Activated CD4-positive, alpha-beta T cell treated with anti-CD3 and anti-CD28 coated beads for 36 hours (primary cell): ENCODE measurements at places on chromosomes 3 and 15. TPM values are rescaled to one million over a fixed set of nuclear protein-coding genes. Genes with fewer than 3 reads are reported as not detected.

Gene ONECUT1
- not detected for total RNA-seq

DNA sequence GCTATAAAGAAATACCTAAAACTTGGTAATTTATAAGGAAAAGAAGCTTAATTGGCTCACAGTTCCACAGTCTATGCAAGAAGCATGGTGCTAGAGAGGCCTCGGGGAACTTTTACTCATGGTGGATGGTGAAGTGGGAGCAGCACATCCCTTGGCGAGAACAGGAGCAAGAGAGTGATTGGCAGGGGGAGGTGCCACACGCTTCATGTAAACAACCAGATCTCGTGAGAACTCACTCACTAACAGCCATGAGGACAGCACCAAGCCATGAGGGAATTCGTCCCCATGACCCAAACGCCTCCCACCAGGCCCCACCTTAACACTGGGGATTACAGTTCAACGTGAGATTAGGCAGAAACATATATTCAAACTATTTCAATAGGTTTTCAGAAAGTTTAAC lies 28.0 kb downstream of the GABRB3 start:
- H3K27me3 ChIP-seq, result no peaks in the 10 kb centered on the region
- H3K4me1 ChIP-seq, result no peaks in the 10 kb centered on the region
- H3K4me3 ChIP-seq, result no peak overlapping the region
- no peak for DNase-seq

GRCh38 chr3:28950614-28951013 lies 330.3 kb upstream of the RBMS3 start:
- no peaks in the 10 kb centered on the region for H3K36me3 ChIP-seq
- no peak overlapping the region for H3K27ac ChIP-seq
- no peak overlapping the region for H3K4me3 ChIP-seq
- no peak for DNase-seq
- no peaks in the 10 kb centered on the region for H3K27me3 ChIP-seq

Gene OXSR1
- total RNA-seq, result 53.7 TPM

GRCh38 chr3:194376241-194376560 lies 6.7 kb upstream of the LRRC15 start:
- H3K36me3 ChIP-seq, result no peaks in the 10 kb centered on the region
- H3K4me3 ChIP-seq, result no peak overlapping the region
- H3K27me3 ChIP-seq, result peaks cover 3% of the 10 kb centered on the region
- DNase-seq, result no peak
- no peak overlapping the region for H3K27ac ChIP-seq

Gene SPSB4
- total RNA-seq, result not detected

Gene CHRM5
- total RNA-seq, result not detected

DNA sequence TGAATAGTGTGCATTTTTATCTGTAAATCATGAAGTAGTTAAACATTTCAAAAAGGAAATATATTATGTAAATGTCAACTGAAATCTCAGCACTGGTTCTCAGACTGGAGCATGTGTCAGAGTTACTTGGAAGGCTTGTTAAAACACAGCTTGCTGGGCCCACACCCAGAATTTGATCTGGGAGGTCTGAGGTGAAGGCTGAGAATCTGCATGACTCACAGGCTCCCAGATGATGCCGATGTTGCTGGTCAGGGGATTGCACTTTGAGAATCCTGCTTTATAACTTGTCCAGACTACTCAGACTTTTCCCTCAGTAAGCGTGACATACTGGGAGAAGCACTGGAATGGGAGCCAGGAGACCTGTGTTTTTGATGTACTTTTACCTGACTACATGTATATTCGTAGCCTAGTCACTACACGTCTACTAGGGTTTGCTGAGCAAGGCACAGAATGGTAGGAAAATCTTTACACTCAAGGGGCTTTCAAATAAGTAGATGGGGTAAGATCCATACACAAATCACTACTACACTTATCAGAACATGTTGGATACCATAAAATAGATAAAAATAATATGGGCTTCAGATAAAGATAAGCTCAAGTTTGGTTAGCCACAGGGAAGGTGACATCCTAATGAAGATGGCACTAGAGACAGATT lies 77.1 kb upstream of the MEX3B start:
- no peaks in the 10 kb centered on the region for H3K4me1 ChIP-seq
- DNase-seq, result no peak
- no peak overlapping the region for H3K27ac ChIP-seq
- no peaks in the 10 kb centered on the region for H3K27me3 ChIP-seq
- H3K36me3 ChIP-seq, result peaks cover 10% of the 10 kb centered on the region

- H3K27ac ChIP-seq, result no peak overlapping the region
- no peaks in the 10 kb centered on the region for H3K27me3 ChIP-seq
- no peaks in the 10 kb centered on the region for H3K4me1 ChIP-seq
- H3K36me3 ChIP-seq, result no peaks in the 10 kb centered on the region
These were observed 29.4 kb downstream of the FHIT start for GRCh38 chr3:61221759-61222362.

DNA sequence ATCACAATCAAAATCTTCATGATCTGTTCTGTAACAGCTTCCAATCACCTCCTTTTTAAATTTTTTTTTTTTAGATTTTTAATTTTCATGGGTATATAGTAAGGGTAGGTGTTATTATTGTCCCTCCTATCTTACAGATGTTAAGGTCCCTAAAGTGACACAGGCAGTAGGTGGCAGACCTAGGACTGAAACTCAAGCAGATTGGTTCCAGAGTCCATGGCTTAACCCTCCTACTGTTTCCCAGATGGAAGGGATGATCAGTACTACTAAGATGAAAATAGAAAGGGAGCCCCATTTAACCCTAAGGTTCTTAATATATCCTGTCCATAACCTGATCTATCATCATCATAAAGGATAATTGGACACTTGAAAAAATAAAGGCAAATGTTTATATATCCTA lies 57.1 kb downstream of the CHAC1 start:
- no peak overlapping the region for H3K4me3 ChIP-seq
- H3K36me3 ChIP-seq, result peaks cover 22% of the 10 kb centered on the region
- DNase-seq, result no peak
- H3K27me3 ChIP-seq, result no peaks in the 10 kb centered on the region
- no peak overlapping the region for H3K27ac ChIP-seq

GRCh38 chr3:115381573-115381912 lies 234.5 kb upstream of the ZBTB20 start:
- H3K36me3 ChIP-seq, result no peaks in the 10 kb centered on the region
- no peaks in the 10 kb centered on the region for H3K4me1 ChIP-seq
- no peak overlapping the region for H3K4me3 ChIP-seq
- DNase-seq, result no peak
- H3K27ac ChIP-seq, result no peak overlapping the region
- no peaks in the 10 kb centered on the region for H3K27me3 ChIP-seq

DNA sequence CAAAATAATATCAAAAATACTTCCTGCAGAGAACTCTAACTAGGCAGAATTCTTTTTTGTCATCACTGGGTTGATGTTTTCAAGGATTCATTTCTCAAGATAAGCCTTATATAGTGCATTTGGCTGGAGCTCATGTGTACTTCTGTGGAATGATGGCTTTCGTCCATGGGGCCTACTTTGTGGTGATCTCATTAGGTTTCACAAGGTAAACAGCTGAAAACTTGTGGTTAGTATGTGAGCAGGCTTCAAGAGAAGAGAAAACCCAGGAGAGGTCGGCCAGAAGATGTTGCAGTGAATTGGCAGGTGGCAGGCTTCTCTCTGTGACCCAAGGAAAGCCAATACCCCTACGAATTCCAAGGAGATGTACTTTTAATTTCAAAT lies 121.4 kb upstream of the PHLDB2 start:
- peaks cover 15% of the 10 kb centered on the region for H3K4me1 ChIP-seq
- H3K27ac ChIP-seq, result no peak overlapping the region
- DNase-seq, result no peak

DNA sequence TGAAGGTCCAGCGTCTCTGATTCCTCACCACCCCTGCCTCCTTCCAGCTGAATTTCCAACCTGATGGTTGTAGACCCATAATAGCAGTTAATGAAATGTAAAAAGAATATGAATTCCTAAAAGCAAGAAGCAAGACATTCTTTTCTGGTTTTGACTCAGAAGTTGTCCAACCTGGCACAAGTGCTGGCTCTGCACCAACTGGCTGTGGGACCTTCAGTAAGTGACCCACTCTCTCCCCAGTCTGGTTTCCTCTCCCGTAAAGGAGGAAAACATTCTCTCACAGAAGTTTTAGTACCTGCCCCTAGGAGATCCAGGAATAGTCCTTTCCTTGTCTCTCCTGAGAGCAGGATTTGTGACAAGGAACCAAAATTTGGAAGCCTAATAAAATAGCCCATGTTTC lies 236.9 kb upstream of the TRIM42 start:
- H3K4me3 ChIP-seq, result no peak overlapping the region
- H3K27ac ChIP-seq, result no peak overlapping the region
- H3K4me1 ChIP-seq, result no peaks in the 10 kb centered on the region
- no peaks in the 10 kb centered on the region for H3K36me3 ChIP-seq

- no peaks in the 10 kb centered on the region for H3K4me1 ChIP-seq
- no peak overlapping the region for H3K4me3 ChIP-seq
- H3K36me3 ChIP-seq, result no peaks in the 10 kb centered on the region
- H3K27me3 ChIP-seq, result peaks cover 5% of the 10 kb centered on the region
- no peak overlapping the region for H3K27ac ChIP-seq
These were observed 46.0 kb downstream of the UACA start for GRCh38 chr15:70717237-70717793.

Gene THAP10
- 0.27 TPM for total RNA-seq

Gene ELL3
- 3.6 TPM for total RNA-seq

- peaks cover 4% of the 10 kb centered on the region for H3K4me1 ChIP-seq
- DNase-seq, result no peak
- peaks cover 3% of the 10 kb centered on the region for H3K27me3 ChIP-seq
- H3K27ac ChIP-seq, result no peak overlapping the region
- H3K36me3 ChIP-seq, result no peaks in the 10 kb centered on the region
- no peak overlapping the region for H3K4me3 ChIP-seq
These were observed 15.8 kb downstream of the IGSF11 start for GRCh38 chr3:119018690-119019463.

GRCh38 chr3:15220661-15221060 lies 14.6 kb downstream of the CAPN7 start:
- DNase-seq, result no peak
- no peak overlapping the region for H3K27ac ChIP-seq
- no peak overlapping the region for H3K4me3 ChIP-seq
- peaks cover 10% of the 10 kb centered on the region for H3K4me1 ChIP-seq
- peaks cover 35% of the 10 kb centered on the region for H3K36me3 ChIP-seq

GRCh38 chr3:165193366-165194254 lies 2.6 kb downstream of the SLITRK3 start:
- H3K27me3 ChIP-seq, result peaks cover 64% of the 10 kb centered on the region
- H3K27ac ChIP-seq, result no peak overlapping the region
- DNase-seq, result no peak
- H3K36me3 ChIP-seq, result no peaks in the 10 kb centered on the region
- peaks cover 21% of the 10 kb centered on the region for H3K4me1 ChIP-seq

DNA sequence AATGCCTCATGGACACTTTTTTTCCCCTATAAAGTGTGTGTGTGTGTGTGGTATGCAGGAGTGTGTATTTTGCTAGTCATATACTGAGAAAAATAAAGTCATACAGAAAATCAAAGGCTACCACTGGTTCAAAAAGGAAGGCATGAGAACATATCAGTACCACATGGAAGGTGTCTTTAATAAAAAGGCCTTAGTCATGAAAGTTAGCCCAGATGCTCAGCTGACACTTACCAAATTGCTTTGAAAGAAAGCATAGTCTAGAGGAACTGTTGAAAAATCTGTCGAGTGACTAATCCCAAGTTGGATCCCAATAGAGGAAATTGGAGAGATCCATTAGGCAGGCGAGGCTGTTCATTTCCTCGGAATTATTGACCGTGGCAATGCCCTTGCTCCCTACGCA lies 432.9 kb upstream of the CFAP20DC start:
- no peak for DNase-seq
- peaks cover 13% of the 10 kb centered on the region for H3K4me1 ChIP-seq
- no peak overlapping the region for H3K4me3 ChIP-seq
- no peaks in the 10 kb centered on the region for H3K27me3 ChIP-seq
- H3K36me3 ChIP-seq, result no peaks in the 10 kb centered on the region
- H3K27ac ChIP-seq, result no peak overlapping the region

GRCh38 chr3:114081037-114081436 lies 24.5 kb downstream of the QTRT2 start:
- no peak overlapping the region for H3K4me3 ChIP-seq
- no peaks in the 10 kb centered on the region for H3K4me1 ChIP-seq
- no peak for DNase-seq
- H3K36me3 ChIP-seq, result peaks cover 70% of the 10 kb centered on the region
- H3K27me3 ChIP-seq, result no peaks in the 10 kb centered on the region

- H3K27ac ChIP-seq, result no peak overlapping the region
- H3K27me3 ChIP-seq, result no peaks in the 10 kb centered on the region
- no peak overlapping the region for H3K4me3 ChIP-seq
- H3K4me1 ChIP-seq, result no peaks in the 10 kb centered on the region
- H3K36me3 ChIP-seq, result no peaks in the 10 kb centered on the region
These were observed 22.5 kb downstream of the UPK1B start for GRCh38 chr3:119195911-119196310.

- H3K36me3 ChIP-seq, result no peaks in the 10 kb centered on the region
- H3K4me3 ChIP-seq, result no peak overlapping the region
- DNase-seq, result no peak
- peaks cover 6% of the 10 kb centered on the region for H3K27me3 ChIP-seq
- no peak overlapping the region for H3K27ac ChIP-seq
These were observed 86.1 kb downstream of the TM4SF4 start for GRCh38 chr3:149560617-149561016.

GRCh38 chr15:32853592-32853991 lies 135.8 kb downstream of the GREM1 start:
- no peaks in the 10 kb centered on the region for H3K4me1 ChIP-seq
- no peaks in the 10 kb centered on the region for H3K36me3 ChIP-seq
- DNase-seq, result no peak
- no peak overlapping the region for H3K4me3 ChIP-seq

DNA sequence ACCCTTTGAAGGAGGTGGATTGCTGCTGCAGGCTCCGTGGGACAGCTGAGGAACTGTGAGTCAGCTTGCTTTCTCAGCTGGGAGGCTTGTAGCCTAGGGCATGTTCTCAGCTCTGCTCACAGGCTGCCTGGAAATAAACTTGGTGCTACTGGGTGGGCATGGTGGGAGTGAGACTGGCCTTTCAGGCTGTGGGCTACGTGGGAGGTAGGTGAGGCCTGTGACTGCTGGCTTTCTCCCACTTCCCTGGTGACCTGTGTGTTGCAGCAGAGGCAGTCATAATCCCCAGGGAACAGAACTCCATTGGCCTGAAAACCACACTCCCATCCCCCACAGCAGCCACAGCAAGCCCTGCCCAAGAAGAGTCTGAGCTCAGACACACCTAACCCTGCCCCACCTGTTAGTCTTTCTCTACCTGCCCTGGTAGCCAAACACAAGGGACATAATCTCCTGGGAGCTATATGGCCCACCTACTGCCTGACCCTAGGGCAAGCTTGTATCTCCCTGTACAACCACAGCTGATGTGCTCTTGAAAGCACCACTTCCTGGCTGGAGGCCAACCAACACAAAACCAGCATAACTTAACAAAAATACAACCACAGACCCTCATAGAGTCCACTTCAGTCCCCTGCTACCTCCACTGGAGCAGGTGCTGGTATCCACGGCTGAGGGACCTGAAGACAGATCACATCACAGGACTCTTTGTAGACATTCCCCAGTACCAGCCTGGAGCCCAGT lies 236.5 kb downstream of the SQOR start:
- H3K27me3 ChIP-seq, result peaks cover 7% of the 10 kb centered on the region
- no peaks in the 10 kb centered on the region for H3K36me3 ChIP-seq
- DNase-seq, result no peak
- H3K4me1 ChIP-seq, result no peaks in the 10 kb centered on the region
- H3K27ac ChIP-seq, result no peak overlapping the region
